Sciatic nerve (tissue), 2 donors: ENCODE measurements at places on chromosomes 5 and 9.

DNA sequence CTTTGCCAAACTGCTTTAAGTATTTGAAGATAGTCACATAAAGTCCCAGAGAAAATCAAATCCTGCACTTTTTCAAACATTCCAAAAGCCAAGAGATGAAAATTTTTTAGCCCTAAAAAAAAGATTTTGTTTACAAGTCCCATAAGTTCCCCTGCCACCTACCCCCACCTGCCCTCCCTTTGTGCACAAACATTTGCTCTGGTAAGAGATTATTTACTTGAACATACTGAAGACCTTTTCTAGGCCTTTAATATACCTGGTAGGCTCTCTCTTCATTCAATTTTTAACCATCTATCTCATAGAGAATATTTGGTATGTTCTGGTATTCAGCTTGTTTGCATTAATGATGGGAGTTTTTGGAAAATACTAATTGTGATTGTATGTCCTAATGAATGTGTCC is 50.3 kb downstream of the MEGF9 start:
- DNase-seq: no peak

DNA sequence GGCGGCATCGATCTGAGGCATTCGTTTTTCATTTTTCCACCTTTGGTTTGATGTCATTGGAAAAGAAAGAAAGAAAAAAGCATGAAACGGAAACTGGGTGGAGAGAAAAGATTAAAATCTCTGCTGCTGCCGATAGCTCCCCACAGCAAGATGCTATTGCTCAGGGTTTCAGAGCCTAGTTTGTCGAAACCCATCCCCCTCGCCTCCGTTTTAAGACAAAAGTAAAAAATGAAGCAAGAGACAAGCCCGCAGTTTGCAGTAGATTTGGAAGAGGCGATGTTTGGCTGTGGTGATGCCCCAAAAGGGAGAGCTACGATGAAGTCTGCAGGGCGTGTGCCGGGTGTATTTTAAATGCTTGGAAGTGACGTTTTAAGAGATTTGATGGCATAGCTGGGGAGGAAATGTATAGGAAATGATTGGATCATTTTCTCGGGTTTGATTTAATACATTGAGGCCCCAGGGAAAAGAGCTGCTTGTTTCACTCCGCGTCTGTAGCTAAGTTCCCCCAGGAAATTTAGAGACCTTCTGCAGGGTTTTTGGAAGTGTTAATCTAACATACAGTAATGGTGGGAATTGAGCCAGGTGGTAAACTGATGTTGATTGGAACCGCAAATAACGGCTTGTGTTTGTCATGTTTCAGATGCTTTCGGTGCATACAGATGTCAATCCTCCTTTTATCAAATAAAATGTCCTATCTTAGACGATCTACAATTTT is 909 bp downstream of the NDFIP1 start:
- DNase-seq: no peak

DNA sequence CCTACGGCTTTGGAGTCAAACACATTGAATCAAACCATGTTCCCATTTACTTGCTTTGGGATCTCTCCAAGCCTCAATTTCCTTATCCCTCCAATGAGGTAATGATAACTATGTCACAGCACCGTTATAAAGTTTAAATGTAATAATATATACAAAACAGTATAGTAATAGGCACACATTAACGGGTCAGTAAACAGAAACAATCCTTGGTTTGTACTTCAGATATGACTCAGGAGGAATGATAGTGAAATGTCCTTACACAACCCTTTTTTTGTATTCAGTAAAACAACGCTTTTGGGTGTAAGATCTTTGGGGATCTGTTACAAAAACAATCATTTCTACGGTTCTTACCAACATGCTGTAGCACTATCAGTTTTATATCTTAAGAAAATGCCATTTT is 178.5 kb upstream of the GNA14 start:
- no peak for DNase-seq

- no peak for DNase-seq
These were observed 248.2 kb downstream of the EFNA5 start for GRCh38 chr5:107422494-107422893.

DNA sequence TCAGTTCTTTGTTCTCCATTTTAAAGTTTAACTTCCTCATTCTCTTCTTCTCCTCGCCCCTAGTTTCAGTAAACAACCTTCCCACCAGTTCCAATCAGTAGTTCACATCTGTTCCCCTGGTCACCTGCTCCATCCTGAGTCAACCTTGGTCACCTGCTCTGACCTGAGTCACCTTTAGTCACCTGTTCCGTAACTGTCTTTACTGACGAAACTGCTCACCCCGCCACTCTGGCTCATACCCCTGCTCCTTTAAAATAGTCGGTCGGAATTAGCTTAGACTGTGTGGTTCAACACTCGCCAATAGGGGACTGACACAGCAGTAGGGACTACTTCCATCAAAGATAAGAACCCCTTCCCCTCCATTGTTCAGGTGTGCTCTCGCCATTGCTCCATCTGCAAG is 76.3 kb upstream of the GPBP1 start:
- no peak for DNase-seq

DNA sequence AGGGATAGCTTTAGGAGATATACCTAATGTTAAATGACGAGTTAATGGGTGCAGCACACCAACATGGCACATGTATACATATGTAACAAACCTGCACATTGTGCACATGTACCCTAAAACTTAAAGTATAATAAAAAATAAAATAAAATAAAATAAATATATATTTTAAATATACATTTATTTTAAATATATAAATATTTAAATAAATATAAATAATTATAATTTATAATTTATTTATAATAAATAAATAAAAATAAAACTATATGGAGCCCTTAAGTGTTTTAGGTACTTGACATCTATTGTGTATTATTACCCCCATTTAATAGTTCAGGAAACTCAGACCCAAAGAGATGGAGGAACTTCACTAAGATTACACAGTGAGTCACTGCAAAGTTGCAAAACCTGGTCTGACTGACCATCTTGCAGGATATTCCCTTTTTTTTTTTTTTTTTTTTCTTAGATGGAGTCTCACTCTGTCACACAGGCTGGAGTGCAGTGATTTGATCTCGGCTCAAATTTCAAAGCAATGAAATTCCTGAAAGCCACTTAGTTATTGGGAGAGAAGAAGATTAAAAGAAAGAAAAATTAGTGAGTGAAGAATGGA is 5.8 kb upstream of the C5orf52 start:
- no peak for DNase-seq

DNA sequence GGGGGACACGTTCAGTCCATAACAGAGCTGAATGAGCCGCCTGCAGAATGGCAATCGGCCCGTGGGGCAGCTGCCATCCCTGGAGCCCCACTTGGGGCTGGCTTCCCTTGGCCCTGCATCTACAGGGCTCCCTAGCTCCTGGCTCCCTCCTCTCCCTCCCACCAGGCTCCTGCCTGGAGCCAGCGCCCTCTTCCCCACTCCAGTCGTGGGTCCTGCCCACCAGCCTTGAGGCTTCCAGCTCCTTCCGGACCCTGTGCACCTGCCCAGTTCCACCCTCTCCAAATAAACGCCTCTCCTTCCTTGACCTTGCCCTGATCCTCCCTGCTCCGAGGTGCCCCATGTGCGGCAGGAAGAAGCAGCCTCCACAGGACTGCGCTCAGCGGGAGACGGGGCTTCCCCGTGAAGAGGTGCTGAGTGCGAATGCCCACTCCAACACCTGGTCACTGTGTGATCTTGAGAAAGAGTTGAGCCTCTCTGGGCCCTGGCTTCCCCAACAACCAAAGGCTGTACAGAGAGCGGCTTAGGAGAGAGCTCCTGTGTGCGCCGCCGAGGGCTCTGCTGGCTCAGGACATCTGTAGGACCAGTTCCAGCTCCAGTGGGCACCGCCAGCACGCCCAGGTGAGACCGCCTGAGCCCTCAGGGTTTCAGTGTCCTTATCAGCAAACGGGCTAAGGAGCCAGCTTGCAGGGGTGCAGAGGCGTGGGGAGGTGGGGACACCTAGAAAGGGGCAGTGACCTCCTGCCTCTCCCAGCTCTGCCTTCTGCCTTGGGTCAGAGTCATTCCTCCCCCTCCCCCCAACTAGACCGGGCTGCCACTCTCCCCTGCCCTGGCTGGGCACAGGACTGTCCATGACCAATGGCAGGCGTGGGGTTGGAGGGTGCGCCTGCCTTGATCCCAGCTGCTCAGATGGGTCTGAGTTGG is 12.1 kb downstream of the C9orf50 start:
- no peak for DNase-seq

DNA sequence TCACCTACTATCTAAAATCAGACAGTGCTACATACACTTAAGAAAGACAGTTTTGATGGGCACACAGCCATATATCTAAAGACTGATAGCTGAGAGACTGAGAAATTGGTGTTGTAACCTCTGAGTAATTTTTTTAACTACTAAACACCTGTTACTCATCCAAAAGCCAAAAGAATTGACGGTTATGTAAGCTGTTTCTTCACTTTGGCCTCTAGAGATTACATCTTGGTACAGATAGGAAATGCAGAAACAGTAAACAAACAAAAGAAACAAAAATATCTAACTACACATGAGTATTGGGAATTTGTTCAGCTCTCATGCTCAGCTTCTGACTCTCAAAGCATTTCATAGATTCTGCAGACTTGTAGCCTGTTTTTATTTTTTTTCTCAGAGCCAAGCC is 152.1 kb upstream of the GAS1 start:
- DNase-seq: no peak

DNA sequence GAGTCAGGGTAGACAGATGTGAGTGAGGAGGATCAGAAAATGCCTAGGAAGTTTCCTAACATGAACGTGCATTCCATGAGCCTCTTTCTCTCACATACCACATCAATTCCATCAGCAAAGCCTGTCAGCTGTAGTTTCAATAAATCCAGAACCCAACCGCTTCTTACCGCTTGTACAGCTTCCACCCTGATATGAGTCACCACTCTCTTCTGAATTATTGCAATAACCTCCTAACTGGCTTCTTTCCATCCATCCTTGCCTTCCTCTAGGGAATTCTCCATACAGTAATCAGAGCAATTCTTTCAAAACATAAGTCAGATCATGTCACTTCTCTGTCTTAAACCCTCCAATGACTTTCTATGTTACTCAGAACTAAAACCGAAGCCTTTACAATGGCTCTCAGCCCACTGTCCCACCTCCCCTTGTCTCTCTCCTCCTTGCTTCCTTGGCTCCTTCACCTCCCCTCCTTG is 8.1 kb upstream of the RAD23B start:
- DNase-seq: no peak

- DNase-seq: no peak
These were observed 935.8 kb downstream of the TLE4 start for GRCh38 chr9:80507611-80508010.

GRCh38 chr5:83802686-83803085 is 82.0 kb upstream of the HAPLN1 start:
- DNase-seq: no peak

GRCh38 chr5:166014256-166014655 is 2277.2 kb upstream of the WWC1 start:
- DNase-seq: no peak

DNA sequence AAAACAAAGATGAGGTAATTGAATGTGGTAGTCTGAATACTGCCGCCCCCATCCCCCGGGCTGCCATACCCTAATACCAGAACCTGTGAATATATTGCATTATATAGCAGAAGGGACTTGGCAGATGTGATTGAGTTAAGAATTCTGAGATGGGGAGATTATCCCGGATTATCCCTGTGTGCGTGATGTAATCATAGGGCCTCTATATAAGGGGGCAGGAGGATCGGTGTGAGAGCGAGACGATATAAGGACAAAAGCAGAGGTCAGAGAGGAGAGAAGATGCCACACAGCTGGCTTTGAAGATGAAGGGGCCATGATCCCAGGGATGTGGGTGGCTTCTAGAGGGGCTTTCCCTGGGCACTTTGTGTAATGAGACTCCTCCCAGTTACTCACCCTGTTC is 101.7 kb upstream of the TLE1 start:
- no peak for DNase-seq

GRCh38 chr9:103755441-103755840 is 338.7 kb upstream of the SMC2 start:
- no peak for DNase-seq

- no peak for DNase-seq
These were observed 42.7 kb upstream of the ZNF608 start for GRCh38 chr5:124789104-124789605.

GRCh38 chr5:179264783-179265513 is 80.3 kb downstream of the ADAMTS2 start:
- DNase-seq: peak; percentile 77

GRCh38 chr5:37847978-37848425 is 8.2 kb upstream of the GDNF start:
- no peak for DNase-seq

DNA sequence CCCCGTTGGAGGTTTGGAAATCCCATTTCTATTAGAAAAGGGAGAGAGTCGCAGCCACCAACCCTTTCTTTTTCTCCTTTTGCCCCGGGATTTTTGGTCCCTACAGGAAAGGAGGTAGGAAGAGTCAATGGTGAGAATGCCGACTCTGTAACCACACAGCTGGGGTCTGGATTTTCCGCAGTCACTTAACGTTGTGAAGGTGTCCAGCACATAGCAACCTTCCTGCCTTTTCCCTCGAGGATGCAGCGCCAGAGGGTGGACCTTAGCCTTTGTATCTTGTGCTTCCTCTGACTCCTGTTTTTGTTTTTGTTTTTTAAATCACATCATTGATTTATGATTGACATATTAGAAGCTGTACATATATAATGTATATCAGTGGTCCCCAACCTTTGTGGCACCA is 41.4 kb downstream of the TLR4 start:
- no peak for DNase-seq

DNA sequence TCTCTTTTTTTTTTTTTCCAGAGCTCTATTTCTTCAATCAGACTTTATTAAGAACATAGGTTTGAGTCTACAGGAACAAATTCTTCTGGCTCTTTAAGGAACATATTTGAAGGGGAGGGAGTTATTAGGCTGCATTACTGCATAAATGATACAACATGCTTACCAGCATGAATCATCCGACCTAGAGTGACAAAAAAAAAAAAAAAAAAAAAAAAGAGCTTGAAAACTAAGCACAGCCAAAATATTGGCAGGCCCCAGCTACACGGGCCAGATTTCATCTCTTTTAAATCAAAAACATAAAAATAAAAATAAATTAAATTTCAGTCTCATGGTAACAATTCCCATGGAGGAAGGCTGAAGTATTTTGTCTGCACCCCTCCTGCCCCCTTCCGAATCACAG is 26.3 kb downstream of the MSX2 start:
- no peak for DNase-seq

DNA sequence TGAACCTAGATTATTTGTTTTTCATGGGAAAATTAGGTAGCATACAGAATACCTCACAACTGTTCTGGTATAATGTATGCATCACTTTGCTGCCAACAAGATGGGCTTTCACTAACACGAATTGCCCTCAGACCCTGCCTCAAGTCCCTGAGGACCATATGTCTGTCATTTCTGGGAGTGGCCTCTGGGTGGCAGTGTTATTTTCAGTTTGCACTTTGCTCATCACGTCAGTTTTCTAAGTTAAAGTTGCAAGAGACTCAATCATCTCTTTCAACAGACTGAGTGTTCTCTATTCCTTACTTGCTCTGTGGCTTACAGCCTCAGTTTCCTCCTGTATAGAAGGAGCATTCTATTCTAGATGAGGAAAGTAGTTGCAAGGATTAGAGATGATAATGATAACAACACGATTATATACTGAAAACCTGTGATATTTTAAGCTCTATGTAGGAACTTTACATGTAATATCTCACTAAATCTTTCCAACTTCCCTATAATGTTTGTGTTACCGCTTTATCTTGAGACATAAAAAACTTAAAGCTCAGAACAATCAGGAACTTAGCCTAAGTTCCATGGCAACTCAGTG is 55.7 kb downstream of the TSSK1B start:
- peak; percentile 73 for DNase-seq
